Osteocyte (in vitro differentiated cells): ENCODE measurements at places on chromosomes 7 and 10.

GRCh38 chr7:157782041-157782440 is 445.2 kb downstream of the DNAJB6 start:
- no peak for DNase-seq

DNA sequence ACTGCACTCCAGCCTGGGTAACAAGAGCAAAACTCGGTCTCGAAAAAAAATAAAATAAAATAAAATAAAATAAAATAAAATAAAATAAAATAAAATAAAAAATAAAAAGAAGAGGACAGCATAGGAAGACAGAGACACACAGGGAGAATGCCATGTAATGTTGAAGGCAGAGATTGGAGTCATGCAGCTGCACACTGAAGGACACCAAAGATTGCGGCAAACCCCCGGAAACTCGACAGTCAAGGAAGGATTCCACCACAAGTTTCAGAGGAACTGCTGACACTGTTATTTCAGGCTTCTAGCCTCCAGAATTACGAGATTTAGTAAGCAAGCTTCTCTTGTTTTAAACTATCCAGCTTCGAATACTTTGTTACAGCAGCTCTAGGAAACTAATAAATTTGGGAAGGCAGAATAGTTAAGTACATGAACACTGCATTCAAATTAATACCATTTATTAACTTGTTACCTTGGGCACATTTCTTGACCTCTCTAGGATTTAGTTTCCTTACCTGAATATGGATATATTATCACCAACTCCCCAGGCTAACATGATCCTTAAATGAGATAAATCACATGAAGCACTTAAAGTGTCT is 9.5 kb downstream of the CPED1 start:
- no peak for DNase-seq

DNA sequence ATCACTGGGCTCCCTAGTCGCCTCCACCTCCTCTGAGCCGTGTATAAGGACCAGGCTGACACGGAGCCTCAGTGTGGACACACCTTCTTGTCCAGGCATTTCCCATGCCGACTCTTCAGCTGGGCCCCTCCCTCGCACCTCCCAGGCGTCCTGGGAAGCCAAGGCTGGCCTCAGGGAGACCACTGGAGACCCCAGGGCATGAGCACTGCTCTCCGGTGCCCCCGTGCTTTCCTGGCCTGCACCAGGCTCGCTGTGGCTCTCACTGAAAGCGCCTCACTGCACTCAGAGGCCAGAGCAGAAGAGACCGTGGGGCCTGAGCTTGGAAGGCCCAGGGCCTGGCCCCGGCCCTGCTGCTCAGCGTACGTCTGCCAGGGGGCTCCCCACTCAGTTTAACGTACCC is 31.4 kb downstream of the LRRC27 start:
- no peak for DNase-seq

- DNase-seq, result no peak
Observed at GRCh38 chr7:138358850-138359341, 101.2 kb upstream of the TRIM24 start.

DNA sequence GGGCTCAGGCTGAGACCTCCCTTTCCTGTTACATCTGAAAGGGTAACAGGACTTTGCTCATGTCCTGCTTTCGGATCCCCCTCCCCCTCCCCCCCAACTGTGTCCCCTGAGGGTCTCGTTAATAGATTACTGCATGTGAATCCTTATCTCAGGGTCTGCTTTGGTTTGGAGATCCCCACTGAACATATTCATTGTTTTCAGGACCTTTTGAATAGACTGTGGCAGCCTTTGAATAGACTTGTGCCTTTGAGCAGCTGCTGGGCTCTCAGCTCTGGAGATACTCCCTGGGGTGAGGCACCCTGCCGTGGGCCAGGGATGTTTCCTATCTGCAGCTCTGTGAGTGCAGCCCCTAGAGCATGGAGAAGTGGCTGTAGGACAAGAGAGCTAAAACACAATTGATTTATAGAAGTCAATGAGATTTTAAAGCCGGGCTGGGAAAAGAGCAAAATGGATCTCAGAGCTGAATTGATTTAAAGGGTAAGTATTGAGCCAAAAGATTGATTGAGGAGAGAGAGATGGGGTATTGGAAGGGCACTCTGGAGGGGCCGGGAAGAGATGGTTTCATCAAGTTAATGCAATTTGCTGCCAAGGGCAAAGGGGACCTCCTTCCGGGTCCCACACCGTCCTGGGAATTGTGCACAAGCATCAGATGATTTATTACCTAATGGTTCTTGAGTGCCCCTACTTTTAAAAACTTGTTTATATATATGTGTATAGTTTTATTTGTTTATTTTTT is 9.9 kb downstream of the ARHGAP22 start:
- DNase-seq, result peak; percentile 42

DNA sequence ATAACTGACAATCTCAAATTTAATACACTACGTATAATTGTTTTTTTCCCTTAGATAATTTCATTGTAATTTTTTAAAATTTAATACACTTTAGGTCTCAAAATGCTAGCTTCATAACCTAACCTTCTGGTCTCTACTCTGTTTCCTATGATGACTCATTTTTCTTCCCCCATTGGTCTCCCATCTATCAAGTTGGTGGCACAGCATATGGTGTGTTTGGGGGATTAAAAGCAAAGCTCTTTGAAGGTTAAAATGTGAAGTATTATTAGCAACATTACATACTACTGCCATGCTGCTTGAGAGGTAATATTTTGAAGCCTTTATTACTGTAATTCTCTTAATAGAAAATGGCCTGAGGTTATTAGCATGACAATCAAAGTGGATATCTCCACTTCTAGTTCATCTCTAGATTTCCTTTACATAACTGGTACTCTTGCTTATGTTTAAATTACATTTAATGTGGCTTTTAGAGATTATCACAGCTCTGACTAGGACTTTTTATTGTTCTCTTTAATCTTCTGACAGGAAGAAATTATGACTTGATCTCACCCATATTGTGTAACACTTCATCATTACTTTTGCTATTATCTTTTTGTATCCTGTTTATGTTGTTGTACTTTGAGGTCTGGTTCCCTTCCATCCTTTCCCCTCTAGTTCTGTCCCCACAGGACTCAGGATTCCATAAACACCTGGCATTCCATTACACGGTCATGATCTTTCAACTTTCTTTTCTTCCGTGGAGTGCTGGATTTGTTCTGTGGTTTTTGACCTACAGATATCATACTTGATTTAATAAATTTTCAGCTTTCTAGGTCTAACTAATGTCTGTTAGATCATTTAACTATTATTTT is 185.1 kb downstream of the SEMA3D start:
- DNase-seq, result no peak

GRCh38 chr7:2666588-2667250 is 21.3 kb upstream of the AMZ1 start:
- no peak for DNase-seq

DNA sequence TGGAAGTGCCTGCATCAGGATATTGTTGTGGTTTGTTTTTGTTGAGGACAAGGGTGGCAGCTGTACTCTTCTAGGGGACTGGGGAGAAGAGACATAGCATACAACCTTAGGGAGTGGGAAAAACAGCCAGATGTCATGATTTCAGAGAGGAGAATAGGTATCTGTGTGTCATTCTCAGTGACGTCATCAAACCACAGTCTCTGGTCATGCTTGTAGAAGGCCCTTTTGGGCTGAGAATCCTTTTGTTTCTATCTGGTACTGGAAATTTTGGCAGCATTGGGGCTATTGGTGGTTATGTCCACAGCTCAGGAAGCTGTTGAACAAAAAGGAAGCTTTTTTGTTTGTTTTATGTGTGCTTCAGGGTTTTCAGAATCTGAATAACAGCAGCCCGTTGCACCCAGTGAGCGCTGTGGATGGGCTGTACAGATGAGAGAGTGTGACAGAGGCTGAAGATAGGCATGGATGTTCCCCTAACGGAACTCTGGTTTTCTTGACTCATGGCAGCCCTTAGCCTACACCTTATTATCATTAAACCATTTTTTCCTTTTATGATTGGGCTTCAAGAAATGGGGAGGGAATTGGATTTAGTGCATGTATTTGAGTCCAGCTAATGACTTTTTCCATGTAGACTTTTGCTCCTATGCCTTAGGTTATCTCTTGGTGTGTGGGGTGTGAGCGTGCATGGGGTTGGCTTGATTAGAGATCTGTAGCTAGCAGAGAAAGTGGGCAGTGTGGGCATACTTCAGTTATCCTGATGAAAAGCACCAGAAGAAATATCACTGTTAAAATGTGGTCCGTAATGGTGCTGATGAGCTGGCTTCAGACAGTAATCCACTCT is 65.7 kb downstream of the SND1 start:
- no peak for DNase-seq

DNA sequence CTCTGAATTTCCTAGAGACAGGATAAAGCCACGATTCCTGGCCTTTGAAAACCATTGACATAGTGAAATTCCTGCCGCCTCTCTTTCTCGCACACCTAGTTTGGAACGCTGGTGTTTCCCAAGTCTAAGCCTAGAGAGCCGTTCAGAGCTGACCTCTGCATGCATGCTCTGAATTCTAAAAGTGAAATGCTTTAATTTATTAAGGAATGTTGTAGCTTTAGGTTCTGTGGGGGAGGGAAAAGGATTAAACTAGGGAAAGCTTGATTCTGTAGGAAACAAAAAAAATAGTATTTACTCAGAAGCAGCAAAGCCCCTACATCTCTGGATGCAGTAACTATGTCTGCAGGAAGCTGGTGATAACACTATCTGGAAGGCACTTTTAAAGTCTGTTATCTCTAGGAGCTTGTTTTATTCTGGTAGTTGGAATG is 27.3 kb downstream of the PFKP start:
- no peak for DNase-seq

GRCh38 chr10:85916286-85916685 is 450.3 kb downstream of the GRID1 start:
- DNase-seq, result no peak

- no peak for DNase-seq
Observed at GRCh38 chr10:61346796-61347413, 106.3 kb downstream of the TMEM26 start.

- no peak for DNase-seq
Observed at GRCh38 chr10:125083576-125083920, 76.8 kb downstream of the CTBP2 start.

- DNase-seq, result no peak
Observed at GRCh38 chr7:29457565-29458011, 106.0 kb upstream of the PRR15 start.
